ENCODE measurements at places on chromosomes 13 and 19. TPM values are rescaled to one million over a fixed set of nuclear protein-coding genes. Genes with fewer than 3 reads are reported as not detected.

POLD1 gene
- 81.9 TPM for total RNA-seq

WDR62 gene
- total RNA-seq: 29.6 TPM

SCGB2B2 gene
- 0.39 TPM for total RNA-seq

SHD gene
- total RNA-seq: not detected

TMEM59L gene
- not detected for total RNA-seq

CEACAM20 gene
- total RNA-seq: 0.28 TPM

PRODH2 gene
- not detected for total RNA-seq

FAM124A gene
- 0.12 TPM for total RNA-seq

ZNF579 gene
- total RNA-seq: 33.4 TPM

DNA sequence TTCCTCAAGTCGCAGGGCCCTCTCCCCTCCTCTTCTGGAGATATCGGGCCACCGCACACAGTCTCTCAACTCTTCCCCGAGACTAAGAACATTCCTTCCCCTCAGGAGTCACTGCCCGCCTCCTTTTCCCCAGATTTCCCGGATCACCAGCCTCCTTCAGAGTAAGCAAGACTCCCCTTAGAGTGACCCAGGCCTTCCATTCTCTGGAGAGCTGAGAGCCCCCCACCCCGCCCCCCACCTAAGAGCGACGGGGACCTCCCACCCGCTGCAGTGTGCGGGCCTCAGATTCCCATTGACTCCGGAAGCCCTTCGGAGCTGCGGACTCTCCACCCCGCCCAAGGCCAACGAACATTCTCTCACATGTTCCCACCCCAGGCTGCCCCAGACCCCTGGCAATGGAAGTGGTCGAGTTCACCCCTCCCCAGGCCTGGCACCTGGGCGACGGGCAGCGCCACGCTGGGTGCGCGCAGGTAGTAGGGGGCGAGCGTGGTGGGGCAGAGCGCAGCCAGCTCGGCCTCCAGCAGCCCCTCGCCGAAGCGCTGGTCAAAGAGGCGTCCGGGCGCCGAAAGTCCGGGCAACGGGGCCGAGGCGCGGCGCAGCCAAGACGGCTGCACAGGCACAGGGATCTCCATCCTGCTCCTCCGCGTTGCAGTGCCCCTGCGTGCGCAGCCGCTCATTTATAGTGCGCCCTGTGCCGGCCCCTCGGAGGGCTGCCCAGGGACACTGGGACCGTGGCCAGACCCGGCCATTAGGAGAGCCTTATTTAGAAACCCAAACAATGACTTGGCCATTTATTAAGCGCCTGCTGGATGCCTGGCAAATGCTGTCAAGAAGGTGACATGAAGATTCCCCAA, at the start of gene HSPB6:
HSPB6 (minus strand) TSS at position 653 of the 854 bp plus-strand sequence; CDS start at position 632, 21 bp downstream.
- H3K36me3 ChIP-seq: peaks cover 65% of the 10 kb centered on the region
- no peak for DNase-seq
- no peaks in the 10 kb centered on the region for H3K27me3 ChIP-seq
- H3K27ac ChIP-seq: peak within 1 kb of the TSS; percentile 100
- H3K4me3 ChIP-seq: peak within 1 kb of the TSS; percentile 99
- peaks cover 11% of the 10 kb centered on the region for H3K4me1 ChIP-seq

- no peak overlapping the region for H3K4me3 ChIP-seq
- no peak for DNase-seq
- H3K27me3 ChIP-seq: no peaks in the 10 kb centered on the region
- H3K36me3 ChIP-seq: no peaks in the 10 kb centered on the region
- no peaks in the 10 kb centered on the region for H3K4me1 ChIP-seq
Measured at GRCh38 chr13:68846663-68847062, 1261.0 kb upstream of the ATXN8OS start.

DNA sequence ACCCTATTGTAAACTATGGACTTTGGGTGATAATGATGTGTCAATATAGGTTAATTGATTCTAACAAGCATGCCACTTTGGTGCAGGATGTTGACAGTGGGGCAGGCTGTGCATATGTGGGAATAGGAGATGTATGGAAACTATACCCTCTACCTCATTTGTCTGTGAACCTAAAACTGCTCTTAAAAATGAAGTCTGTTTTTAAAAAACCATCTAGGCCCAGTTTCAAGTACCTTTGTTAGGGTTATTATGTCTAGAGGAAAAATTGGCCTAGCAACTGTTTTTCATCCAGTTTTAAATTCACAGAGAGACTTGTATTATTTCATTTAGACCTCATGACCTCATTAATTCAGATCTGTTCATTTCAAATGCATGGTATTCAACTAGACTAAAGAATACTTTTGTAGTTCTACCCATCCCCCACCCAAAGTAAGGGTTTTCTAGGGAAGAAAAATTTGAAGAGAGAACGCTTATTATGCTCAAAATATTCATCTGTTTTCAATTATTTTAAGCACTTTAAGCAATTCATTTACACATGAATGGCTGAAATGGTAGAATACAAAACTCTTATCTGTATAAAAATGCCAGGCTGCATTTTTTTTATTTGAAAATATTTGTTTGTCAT, 1781.9 kb upstream of the MIR17HG start:
- no peak overlapping the region for H3K27ac ChIP-seq
- DNase-seq: no peak
- H3K4me3 ChIP-seq: no peak overlapping the region
- H3K4me1 ChIP-seq: no peaks in the 10 kb centered on the region

DNA sequence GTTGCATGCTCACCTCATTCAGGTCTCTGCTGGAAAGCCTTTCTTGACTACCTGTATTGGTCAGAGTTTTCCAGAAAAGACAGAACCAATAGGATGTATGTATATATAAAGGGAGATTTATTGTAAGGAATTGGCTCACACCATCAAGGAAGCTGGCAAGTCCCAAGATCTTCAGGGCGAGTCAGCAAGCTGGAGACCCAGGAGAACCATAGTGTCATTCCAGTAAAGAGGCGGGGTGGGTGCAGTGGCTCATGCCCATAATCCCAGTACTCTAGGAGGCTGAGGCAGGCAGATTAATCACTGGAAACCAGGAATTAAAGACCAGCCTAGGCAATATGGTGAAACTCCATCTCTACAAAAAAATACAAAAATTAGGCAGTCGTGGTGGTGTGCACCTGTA, 30.4 kb upstream of the FARP1 start:
- H3K27ac ChIP-seq: no peak overlapping the region
- H3K27me3 ChIP-seq: no peaks in the 10 kb centered on the region
- no peaks in the 10 kb centered on the region for H3K4me1 ChIP-seq
- no peak overlapping the region for H3K4me3 ChIP-seq
- DNase-seq: no peak

DNA sequence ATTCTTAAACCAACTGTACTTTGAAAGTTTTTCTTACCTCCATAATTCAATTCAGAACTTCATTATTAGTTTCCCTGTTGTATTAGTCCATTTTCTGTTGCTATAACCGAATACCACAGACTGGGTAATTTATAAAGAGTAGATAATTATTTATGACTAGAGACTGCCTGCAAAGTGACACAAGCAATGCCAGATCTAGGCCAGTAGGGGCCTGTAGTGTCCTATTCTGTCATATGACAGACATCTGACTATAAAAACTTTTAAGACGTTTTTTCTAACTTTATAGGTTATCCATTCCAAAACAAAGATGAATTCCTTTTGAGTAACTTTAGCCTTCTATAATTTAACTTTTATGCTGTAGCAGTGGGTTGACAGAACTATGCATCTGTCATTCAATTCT, 2783.8 kb downstream of the PCDH9 start:
- H3K4me3 ChIP-seq: no peak overlapping the region
- no peak overlapping the region for H3K27ac ChIP-seq
- no peak for DNase-seq
- H3K4me1 ChIP-seq: no peaks in the 10 kb centered on the region
- H3K27me3 ChIP-seq: no peaks in the 10 kb centered on the region

DNA sequence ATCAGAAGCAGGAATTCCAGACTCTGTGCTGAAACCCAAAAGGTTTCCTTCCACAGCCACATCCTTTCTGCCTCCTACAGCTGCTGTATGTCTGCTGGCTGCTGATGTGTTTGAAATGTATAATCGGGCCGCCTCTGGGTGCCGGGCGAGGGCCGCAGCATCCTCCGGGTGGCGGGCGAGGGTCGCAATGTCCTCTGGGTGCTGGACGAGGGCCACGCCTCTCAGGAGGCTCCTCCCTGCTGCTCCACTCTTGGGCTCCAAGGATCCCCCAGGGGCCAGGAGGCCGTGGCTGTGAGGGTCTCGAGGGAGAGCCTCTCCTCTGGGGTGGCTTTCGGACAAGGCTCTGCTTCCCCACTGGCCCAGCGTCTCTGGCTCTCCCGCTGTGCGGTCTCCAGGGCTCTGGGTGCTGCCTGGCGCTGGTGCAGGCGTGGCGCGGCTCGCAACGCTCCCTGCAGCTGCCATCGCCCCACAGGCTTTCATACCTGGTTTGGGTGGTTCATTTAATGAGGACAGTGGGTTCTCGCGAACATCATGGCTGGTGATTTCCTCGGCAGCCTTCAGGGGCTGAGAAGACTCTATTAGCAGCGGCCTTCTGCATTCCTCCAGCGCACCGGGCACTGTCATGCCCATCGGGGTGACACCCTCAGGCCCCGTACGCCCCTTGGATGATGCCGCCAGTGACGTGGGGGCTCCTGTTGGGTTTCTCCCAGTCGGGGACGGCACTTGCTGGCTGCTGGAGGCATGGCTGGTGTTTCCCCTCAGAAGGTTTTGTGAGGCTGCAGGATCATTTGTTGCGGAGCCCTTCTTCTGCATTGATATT, 41.8 kb upstream of the GRTP1 start:
- H3K4me1 ChIP-seq: peaks cover under 1% of the 10 kb centered on the region
- H3K4me3 ChIP-seq: no peak overlapping the region
- H3K27ac ChIP-seq: no peak overlapping the region
- no peaks in the 10 kb centered on the region for H3K36me3 ChIP-seq
- H3K27me3 ChIP-seq: no peaks in the 10 kb centered on the region

- DNase-seq: no peak
- H3K27me3 ChIP-seq: no peaks in the 10 kb centered on the region
- H3K27ac ChIP-seq: no peak overlapping the region
- no peak overlapping the region for H3K4me3 ChIP-seq
- H3K4me1 ChIP-seq: peaks cover 30% of the 10 kb centered on the region
- H3K36me3 ChIP-seq: peaks cover 58% of the 10 kb centered on the region
Measured at GRCh38 chr19:56103027-56103614, 18.0 kb downstream of the ZNF787 start.

GRCh38 chr19:16791942-16792341, 37.3 kb upstream of the SIN3B start:
- no peaks in the 10 kb centered on the region for H3K27me3 ChIP-seq
- DNase-seq: no peak
- H3K4me1 ChIP-seq: no peaks in the 10 kb centered on the region
- H3K4me3 ChIP-seq: no peak overlapping the region
- no peak overlapping the region for H3K27ac ChIP-seq

DNA sequence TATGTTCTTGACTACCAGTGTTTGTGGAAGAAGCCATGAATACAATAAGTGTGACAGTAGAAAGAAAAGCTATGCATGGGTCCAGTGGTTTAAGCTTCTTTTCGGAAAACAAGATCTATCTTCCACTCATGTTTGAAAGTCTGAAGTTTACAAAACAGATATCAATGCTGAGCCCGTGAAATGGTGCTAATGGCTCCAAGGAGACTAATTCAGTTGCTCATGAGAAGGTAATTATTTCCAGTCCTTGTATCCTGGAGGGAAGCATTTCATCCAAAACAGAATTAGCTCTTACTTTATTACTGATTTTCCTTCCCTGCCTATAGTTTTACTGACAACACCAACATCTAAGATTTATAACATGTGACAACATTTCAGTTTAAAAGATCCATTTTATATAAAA, 1364.9 kb downstream of the PCDH9 start:
- H3K27me3 ChIP-seq: no peaks in the 10 kb centered on the region
- DNase-seq: no peak
- H3K4me3 ChIP-seq: no peak overlapping the region
- H3K4me1 ChIP-seq: no peaks in the 10 kb centered on the region

GRCh38 chr19:19672816-19673215, 4.2 kb downstream of the ZNF101 start:
- DNase-seq: no peak
- H3K4me3 ChIP-seq: no peak overlapping the region
- no peak overlapping the region for H3K27ac ChIP-seq
- H3K27me3 ChIP-seq: no peaks in the 10 kb centered on the region

DNA sequence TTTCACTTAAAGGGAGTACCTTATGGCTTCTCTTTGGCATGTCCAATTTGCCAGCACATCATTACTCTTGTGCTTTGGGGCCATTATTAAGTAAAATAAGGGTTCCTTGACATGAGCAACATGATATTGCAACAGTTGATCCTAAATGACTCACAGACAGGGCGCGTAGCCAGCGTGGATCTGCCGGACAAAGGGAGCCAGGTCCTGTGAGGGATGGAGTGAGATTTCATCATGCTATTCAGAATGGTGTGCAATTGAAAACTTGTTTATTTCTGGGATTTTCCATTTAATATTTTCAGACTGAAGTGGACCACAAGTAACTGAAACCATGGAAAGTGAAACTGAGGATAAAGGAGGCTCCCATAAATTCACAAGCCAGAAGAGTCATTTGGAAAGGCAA, 48.6 kb upstream of the WASF3 start:
- H3K4me3 ChIP-seq: no peak overlapping the region
- H3K27ac ChIP-seq: no peak overlapping the region
- H3K36me3 ChIP-seq: no peaks in the 10 kb centered on the region
- DNase-seq: no peak
- peaks cover 23% of the 10 kb centered on the region for H3K27me3 ChIP-seq
- no peaks in the 10 kb centered on the region for H3K4me1 ChIP-seq

GRCh38 chr19:35013041-35013819, 13.1 kb downstream of the GRAMD1A start:
- peaks cover 63% of the 10 kb centered on the region for H3K36me3 ChIP-seq
- H3K27ac ChIP-seq: peak overlapping the region; percentile 45
- H3K4me1 ChIP-seq: peaks cover 14% of the 10 kb centered on the region
- H3K4me3 ChIP-seq: peak overlapping the region; percentile 26

GRCh38 chr13:94988654-94989053, 276.3 kb upstream of the SOX21 start:
- no peak overlapping the region for H3K4me3 ChIP-seq
- DNase-seq: no peak
- H3K36me3 ChIP-seq: no peaks in the 10 kb centered on the region
- no peak overlapping the region for H3K27ac ChIP-seq

DNA sequence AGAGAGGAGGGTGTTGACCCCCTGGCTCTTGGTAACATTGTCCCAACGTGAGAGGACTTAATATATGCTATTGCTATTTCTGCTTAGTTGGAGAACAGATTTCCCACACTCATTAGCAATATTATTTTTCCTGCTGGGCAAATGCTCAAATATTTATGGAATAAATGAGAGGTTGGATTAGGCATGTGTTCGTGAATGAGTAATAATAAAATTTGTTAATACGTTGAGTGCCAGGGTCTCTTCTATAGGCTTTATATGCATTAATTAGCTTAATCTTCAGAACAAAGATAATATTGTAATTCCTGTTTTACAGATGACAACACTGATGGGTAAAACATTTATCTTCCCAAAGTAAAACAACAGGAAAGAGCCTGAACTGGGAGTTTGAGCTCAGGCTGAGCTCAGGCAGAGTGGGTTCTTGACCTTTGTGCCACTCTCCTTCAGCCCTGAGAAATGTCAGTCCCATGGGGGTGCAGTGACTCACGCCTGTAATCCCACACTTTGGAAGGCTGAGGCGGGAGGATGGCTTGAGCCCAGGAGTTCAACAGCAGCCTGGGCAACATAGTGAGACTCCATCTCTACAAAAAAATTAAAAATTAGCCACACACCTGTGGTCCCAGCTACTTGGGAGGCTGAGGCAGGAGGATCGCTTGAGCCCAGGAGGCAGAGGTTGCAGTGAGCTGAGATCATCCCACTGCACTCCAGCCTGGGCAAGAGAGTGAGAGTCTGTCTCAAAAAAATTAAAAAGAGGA, 1.2 kb downstream of the ZNF233 start:
- DNase-seq: no peak
- no peaks in the 10 kb centered on the region for H3K27me3 ChIP-seq
- peaks cover 18% of the 10 kb centered on the region for H3K36me3 ChIP-seq

Data from Calu3 (cell line).